H9 (cell line): ENCODE measurements at places on chromosomes 16 and 17. TPM values are rescaled to one million over a fixed set of nuclear protein-coding genes. Genes with fewer than 3 reads are reported as not detected.

GRCh38 chr17:2067608-2068024, 12.7 kb downstream of the HIC1 start:
- no peak for DNase-seq

- DNase-seq = peak; percentile 31
Measured at GRCh38 chr16:31869511-31870201, 4.0 kb upstream of the ZNF267 start.

DNA sequence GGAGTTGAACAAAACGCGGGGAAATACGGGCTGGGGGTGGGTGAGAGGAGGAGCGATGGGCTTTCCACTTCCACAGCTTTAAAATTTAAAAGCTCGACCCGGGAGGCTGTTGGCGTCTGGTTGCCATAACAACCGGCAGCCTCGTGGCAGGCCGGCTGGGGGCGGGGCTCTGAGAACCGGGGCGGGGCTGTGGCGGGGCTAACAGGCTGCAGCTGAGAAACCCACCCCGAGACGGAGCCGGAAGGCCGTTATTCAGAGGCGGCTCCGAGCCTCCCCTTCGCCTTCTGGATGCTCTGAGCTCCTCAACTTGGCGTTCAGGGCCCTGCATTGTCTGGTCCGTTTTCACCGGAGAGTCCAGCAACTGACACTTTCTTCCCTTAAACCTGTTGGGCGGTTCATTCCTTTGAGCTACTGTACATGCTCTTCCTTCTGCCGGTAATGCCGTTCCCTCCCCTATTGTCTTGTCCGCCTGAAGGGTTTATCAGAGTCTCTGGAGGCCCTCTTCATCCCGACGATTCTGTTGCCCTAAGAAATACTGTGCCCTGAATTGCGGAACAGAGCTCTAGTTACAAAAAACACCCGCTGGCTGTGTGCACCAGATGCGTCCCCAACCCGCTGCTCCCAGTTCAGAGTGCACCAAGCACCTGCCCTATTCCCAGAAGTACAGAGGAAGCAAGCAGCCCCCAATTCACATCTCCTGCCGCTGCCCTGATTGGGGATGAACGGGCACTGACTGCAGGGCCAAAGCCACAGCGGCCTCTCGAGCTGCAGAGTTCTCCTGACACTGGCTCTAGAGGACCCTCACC, 596 bp downstream of the DNAAF8 start:
- peak; percentile 91 for DNase-seq

DNA sequence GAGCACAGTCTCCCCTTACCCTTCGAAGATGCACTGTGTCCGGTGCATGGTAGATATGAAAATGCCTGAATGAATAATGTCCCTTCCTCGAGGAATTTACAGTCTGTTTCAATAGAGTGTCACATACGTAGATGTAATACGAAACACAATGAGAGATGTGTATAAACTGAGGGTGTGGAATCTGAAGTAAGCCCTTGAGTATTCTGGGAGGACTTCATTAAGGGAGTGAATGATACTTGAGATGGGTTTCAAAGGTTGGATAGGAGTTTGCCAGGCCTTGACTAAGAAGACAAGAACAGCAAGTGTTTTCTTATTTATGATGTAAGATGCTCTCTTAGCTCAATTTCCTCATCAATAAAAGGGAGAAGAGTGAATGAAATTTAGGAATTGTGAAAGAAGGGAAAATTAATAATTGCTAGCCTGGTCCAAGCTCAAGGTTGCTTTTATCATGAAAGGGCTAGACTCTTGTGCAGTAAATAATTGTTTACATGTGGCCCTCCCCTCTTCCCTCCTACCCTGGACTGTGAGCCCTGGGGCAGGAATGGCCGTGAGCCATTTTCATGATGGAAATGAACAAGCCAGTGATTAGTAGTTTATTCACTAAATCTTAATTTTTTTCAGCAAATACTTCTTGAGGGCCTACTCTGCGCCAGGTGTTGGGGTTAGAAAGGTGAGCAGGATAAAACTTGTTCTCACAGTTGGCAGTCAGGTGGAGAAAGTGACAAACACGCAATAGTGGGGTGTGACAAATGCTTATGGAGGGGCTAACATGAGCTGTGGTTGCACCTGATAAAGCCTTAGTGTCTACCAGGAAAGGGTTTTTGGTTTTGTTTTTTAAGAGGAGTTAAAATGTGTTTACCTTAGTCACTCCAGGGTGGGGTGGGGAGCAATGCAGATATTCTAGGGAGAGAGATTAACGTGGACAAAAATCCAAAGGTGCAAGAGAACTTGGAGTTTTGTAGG, 1.6 kb downstream of the KIF22 start:
- no peak for DNase-seq

GRCh38 chr16:3022208-3022683, 1.5 kb downstream of the HCFC1R1 start:
- peak; percentile 90 for DNase-seq

CAMKK1 gene
- 6.4 and 6.7 TPM in 2 replicates for total RNA-seq

CRYBA1 gene
- not detected in 2 replicates for total RNA-seq
